ENCODE measurements at places on chromosomes 7 and 10. TPM values are rescaled to one million over a fixed set of nuclear protein-coding genes. Genes with fewer than 3 reads are reported as not detected.

DNA sequence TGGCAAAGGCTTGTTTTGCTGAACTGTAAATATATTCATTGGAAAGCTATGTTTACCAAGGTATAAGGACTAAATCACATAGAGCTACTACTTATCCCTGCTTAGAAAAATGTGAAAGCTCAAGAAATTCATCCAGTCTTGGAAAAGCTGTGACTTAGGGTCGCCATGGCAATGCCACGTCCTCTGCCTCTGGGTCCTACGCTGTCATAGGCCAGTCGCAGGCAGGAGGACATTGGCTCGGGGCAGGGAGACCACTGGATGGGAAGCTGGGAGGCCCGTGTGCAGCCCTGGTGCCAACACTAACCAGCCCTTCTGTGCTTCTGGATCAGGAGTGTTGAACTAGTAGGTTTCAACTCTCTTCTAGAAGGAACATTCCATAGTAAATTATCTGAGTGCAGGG lies 67.3 kb upstream of the PDZD8 start:
- no peak for DNase-seq

- DNase-seq = no peak
Observed at GRCh38 chr7:34523226-34523918, 134.6 kb upstream of the NPSR1 start.

Gene GDF2
- polyA plus RNA-seq = not detected

GRCh38 chr7:90474284-90475210 lies 5.1 kb downstream of the PTTG1IP2 start:
- no peak for DNase-seq

DNA sequence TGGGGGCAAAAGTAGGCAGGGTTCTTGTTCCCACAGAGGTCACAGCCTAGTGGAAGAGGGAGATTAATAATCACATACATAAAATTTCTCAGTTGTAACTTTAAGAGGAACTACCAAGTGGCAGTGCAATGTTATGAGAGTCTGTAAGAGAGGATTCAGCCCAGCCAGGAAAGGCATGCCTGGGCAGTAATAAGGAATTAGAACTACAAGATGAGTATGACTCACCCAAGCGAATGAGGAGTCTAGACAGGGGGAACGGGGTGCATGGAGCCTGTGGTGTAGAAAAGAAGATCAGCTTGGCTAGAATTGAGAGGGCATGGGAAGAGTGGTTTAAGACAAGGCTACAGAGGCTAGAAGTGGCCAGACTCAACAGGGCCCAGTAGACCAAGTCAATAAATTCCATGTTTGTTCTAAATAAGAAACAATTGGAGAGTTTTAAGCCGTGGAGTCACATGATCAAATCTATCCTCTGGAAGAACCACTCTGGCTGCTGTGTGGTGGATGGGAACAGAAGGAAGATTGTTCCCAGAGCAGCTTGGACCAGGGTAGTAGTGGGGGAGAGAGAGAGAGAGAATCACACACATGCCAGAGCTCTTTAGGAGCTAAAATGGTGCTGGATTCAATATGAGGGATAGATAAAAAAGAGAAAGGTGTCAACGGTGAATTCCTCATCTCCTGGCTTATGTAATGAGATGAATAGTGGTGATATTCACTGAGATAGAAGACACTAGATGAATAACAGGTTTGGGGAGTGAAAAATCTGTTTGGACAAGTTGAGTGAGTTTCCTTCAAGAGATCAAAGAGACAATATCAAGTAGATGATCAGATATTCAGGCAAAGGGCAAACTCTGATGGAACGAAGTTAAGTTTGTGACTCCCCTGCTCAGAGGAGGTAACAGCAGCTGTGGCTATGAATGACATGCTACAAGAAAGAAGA lies 265.1 kb downstream of the FGFR2 start:
- no peak for DNase-seq

DNA sequence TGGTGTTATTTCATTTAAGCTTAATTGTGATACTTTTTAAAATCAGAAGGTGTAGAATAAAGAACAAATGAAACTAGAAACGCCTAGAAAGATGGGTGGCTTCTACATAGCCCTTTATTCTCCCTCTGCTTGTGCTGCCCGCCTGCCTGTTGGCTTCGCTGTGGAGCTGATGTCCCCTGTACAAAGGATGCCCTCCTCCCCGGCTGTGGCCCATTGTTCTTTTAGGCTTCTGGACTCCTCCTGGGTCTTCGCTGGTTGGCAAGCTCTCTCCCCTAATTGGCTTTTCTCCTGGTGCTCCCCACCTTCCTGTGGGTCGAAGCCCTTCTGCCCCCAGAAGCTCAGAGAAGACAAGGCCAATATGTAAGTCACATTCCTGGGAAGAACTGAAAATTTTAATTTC lies 98.2 kb downstream of the FANK1 start:
- no peak for DNase-seq

- DNase-seq = no peak
Observed at GRCh38 chr7:51301806-51302205, 14.8 kb downstream of the COBL start.

All from naive thymus-derived CD4-positive, alpha-beta T cell (primary cell).